ENCODE measurements at places on chromosomes 4 and X.

- DNase-seq, result no peak
Measured at GRCh38 chr4:85763202-85763601, 288.3 kb downstream of the ARHGAP24 start.

DNA sequence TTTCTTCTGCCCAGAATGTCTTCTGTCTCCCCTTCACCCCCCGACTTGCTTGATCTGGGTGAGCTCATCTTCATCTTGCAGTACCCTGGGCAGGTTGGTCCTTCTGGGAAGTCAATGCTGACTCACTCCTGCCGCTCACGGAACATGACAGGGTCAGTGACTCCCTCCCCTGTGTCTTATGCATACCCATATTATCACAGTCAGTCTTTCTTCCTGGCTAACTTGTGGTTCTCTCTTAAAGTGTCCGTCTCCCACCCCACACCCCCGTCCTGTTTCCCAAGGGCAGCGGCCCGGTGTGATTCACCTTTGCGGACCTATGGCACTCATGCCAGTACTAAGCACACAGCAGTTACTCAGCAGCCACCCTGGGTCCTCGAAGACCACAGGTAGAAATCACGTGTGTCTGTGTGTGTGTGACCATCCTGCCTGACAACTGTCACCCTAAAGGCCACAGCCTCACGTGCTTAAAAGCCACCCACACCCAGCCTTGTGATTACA, 17.7 kb downstream of the IQSEC2 start:
- DNase-seq, result peak; percentile 26

- no peak for DNase-seq
Measured at GRCh38 chr4:8838296-8838960, 33.2 kb downstream of the HMX1 start.

GRCh38 chr4:12987284-12987683, 496.9 kb downstream of the RAB28 start:
- no peak for DNase-seq

DNA sequence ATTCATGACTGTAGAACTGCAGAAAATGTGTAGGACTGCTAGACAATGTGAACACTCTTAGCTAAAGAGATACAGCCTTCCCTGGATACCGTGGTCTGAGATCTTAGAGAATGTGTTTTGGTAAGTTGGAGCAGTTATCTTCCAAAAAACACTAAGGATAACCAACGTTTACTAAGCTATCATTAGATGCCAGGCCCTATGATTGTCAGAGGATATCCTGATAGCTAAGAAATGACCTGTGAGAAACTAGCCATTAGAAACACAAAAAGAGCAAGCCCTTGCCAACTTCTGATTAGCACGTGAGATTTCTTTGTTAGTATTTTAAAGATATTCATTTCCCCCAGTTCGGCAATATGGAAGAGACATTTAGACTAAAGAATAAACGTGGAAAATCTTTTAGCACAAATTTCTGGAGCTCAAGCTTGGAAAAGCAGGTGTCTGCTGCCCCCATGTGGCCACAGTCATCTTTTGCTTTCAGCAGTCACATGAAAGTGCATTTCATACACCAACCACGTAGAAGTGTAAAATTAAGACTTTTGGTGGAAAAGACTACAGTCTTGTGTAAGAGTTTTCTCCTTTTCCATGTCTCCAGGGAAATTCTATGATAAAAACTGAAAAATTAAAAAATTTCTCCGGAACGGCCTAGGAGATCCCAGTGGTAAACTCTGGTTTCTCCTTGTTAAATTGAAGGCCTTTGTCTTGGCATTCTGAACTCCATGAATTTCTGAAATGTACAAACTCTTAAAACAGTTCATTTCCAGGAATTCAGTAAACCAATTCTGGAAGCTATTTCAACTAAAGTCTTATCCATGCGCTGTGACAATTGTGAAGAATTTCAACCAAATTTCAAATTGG, 136.4 kb downstream of the ZNF674 start:
- peak; percentile 55 for DNase-seq

- no peak for DNase-seq
Measured at GRCh38 chr4:76494871-76495590, 60.0 kb downstream of the SHROOM3 start.

- DNase-seq, result peak; percentile 41
Measured at GRCh38 chrX:68829582-68830418, 979 bp downstream of the EFNB1 start.

DNA sequence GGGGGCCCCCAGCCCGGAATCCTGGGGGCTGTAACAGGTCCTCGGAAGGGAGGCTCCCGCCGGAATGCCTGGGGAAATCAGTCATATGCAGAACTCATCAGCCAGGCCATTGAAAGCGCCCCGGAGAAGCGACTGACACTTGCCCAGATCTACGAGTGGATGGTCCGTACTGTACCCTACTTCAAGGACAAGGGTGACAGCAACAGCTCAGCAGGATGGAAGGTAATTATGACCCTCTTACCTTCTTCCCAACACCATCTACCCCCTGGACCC, 1.0 kb downstream of the FOXO4 start:
- no peak for DNase-seq

- peak; percentile 73 for DNase-seq
Measured at GRCh38 chr4:144894573-144894972, 203.4 kb downstream of the ANAPC10 start.

GRCh38 chrX:12777670-12778069, 13.5 kb upstream of the PRPS2 start:
- no peak for DNase-seq

GRCh38 chr4:153451911-153452657, 14.1 kb upstream of the TMEM131L start:
- DNase-seq, result peak; percentile 17

GRCh38 chr4:2078584-2078983, 19.5 kb downstream of the NAT8L start:
- DNase-seq, result no peak

DNA sequence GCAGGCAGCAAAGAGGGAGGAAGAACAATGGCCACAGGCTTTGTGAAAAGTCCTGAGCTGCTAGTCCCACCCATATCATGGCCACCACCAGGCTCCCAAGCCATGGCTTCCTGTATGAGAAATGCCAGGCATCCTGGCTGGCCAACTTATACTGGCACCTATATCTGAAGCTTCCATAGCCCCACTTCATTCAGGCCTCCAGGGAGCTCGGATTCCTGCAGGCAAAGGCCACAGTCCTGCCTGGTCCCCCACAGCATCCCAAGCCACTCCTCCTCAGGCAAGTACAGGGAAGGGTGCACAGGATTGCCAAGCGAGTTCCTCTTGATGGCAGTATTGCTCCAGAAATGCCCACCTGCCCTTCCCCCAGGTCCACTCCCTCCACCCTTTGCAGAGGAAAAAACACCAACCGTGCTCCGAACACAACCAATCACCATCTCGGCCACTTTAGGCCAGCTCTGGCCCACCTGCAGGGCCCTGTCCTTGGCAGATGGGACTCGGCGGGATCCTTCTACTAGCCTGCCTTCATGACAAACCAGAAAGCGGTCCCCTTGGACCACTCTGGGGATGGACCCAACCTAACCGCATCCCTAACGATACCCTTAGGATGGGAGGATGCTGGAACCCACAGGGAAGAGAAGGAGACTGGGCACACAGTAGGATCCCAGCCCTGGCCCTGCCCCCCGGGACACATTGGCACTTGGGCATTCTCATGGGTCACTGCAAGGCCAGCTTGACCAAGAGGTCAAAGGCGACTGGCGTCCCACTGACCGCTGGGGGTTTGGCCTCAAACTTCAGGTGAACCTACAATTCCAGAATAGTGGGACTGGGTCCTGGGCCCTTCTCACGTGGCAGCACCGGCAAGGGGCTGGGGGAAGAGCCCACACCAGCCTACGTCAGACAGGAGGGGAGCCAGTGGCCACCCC, 220.4 kb upstream of the AGTR2 start:
- no peak for DNase-seq

DNA sequence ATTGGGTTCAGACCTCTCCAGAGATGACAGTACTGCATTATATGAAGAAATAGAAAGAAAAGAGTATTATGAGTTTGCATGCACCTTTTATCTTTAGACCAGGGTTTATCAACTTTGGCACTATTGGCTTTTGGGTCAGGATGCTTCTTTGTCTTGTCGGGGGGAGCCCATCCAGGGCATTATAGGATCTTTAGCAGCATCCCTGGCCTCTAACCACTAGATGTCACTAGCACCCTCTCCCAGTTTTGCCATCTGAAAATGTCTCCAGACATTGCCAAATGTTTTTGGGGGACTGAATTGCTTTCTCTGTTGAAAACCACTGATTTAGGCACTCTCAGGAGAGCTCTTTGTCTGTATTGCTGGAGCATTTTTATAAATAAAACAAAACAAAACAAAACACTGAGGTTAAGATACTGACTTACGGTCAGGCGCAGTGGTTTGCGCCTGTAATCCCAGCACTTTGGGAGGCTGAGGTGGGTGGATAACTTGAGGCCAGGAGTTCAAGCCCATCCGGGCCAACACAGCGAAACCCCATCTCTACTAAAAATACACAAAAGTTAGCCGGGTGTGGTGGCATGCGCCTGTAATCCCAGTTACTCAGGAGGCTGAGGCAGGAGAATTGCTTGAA, 23.6 kb downstream of the CA5B start:
- DNase-seq, result peak; percentile 6

DNA sequence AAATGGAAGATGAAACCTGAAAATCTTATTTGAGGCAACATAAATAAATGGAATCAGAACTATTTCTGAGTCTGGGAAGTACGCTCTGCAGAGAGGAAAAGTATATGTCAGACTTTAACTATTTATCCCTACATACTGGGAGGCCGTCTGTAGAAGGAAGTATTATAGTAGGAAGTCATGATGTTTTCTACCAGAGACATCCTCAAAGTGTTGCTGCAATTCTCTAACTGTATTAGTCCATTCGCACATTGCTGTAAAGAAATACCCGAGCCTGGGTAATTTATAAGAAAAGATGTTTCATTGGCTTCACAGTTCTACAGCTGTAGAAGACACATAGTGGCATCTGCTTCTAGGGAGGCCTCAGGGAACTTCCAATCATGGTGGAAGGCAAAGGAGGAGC, 88.7 kb upstream of the TBL1X start:
- no peak for DNase-seq

DNA sequence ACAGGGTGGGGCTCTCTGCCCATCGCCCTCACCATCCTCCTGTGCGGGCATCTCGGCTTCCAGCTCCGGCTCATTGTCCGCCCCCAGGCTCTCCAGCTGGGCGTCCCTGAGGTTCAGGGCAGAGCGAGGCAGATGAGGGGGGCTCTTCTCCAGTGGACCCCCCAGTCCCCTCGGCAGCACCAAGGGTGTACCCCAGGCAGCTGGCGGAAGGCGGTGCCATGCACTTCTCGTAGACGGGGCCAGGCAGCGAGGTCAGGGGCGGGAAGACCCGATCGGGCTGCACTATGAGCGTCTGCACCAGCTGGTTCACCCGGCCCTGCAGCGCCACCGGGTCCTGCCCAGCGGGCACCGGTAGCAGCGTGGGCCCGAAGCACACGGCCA, 5.5 kb downstream of the AVPR2 start:
- no peak for DNase-seq

Data from fibroblast of gingiva (primary cell).